Karpas-422 (cell line): ENCODE measurements at places on chromosomes 11 and 22. TPM values are rescaled to one million over a fixed set of nuclear protein-coding genes. Genes with fewer than 3 reads are reported as not detected.

- H3K27me3 ChIP-seq, result no peaks in the 10 kb centered on the region
- H3K4me1 ChIP-seq, result no peaks in the 10 kb centered on the region
- H3K4me3 ChIP-seq, result no peak overlapping the region
- no peaks in the 10 kb centered on the region for H3K36me3 ChIP-seq
- no peak for DNase-seq
- H3K27ac ChIP-seq, result no peak overlapping the region
Observed at GRCh38 chr11:125952559-125952958, 6.7 kb downstream of the VSIG10L2 start.

DNA sequence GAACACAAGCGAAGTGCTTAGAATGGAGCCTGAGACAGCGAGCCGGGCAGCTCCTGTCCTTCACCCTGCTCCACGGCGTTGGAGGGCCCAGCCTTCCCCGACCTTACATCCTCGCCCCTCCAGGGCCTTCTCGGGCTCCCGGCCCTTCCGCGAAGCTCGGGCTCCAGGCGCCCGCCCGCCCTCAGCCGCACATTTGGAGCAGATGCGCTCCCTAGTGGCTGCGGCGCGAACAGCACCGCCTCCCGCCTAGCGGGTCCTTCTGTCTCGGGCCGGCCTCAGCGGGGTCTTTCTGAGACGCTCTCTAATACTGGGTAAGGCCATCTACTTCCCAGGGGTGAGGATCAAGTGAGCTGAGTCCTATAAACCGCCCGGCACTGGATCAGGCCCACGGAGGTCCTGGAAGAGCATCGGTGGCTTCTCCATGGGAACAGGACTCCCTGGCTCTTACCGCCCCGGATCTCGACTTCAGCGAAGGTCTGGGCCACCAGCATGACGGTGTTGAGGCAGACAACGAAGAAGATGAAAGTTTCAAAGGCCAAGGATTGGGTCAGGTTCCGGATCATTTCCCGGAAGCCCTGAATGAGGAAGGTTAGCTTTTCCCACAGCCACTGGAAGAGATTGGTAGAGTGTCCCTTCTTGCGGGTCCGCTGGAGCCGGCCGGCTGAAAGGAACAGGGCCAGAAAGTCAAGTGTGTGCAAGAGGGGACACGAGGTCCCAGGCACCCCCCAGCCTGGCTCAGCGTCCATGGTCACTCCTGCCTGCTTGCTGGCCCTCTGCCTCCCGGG is 3.7 kb downstream of the CATSPER1 start:
- no peak overlapping the region for H3K27ac ChIP-seq
- no peak overlapping the region for H3K4me3 ChIP-seq
- no peaks in the 10 kb centered on the region for H3K4me1 ChIP-seq
- no peaks in the 10 kb centered on the region for H3K27me3 ChIP-seq
- no peaks in the 10 kb centered on the region for H3K36me3 ChIP-seq

- no peaks in the 10 kb centered on the region for H3K27me3 ChIP-seq
- no peak overlapping the region for H3K27ac ChIP-seq
- peaks cover 13% of the 10 kb centered on the region for H3K4me1 ChIP-seq
- no peak overlapping the region for H3K4me3 ChIP-seq
Observed at GRCh38 chr22:17257121-17258001, 38.1 kb upstream of the ADA2 start.

DNA sequence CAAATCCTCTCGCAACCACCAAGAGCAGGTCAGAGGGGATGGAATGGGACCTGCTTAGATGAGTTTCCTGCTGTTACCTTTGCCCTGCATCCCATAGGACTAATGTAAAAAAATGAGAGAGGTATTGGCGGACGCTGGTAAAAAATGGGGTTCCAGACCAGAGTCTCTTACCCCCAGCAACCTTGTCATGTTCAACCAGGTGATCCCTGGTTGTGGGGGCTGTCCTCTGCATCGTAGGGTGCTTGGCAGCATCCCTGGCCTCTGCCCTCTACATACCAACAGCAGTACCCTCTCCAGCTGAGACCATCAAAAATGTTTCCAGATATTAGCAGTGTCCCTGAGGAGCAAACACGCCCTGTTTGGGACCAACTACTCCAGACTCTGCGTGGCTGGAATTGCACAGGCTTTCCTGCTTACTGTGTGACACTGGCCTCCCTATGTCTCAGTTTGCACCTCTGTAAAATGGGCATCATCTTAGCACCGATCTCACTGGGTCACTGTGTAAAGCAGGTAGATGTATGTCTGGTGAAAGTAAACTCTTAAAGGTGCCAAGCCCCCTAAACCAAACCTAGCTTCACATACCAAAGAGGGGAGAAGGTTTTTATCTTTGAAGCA is 1.5 kb downstream of the APOL6 start:
- no peak overlapping the region for H3K27ac ChIP-seq
- peaks cover 31% of the 10 kb centered on the region for H3K4me1 ChIP-seq
- H3K4me3 ChIP-seq, result no peak overlapping the region
- no peak for DNase-seq
- H3K27me3 ChIP-seq, result no peaks in the 10 kb centered on the region
- H3K36me3 ChIP-seq, result no peaks in the 10 kb centered on the region

DNA sequence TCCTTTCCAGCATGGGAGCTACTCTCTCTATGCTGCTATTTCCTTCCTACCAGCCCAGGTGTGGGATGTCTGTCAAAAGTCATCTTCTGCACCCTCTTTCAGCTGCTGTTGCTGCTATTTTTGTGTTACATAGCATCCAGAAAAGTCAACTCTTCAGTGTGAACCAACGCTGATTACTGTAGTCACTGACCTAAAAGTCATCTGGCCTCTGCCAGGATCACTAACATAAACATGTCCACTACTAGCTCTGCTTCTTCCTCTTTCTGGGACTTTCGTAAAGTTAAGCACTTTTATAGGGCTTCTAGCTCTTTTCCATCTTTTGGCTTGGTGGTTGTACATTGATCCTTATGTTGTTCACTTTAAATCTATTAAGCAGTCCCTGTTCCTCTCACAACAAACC is 90.2 kb upstream of the CARD18 start:
- no peaks in the 10 kb centered on the region for H3K36me3 ChIP-seq
- H3K27me3 ChIP-seq, result no peaks in the 10 kb centered on the region
- no peak for DNase-seq
- H3K4me1 ChIP-seq, result no peaks in the 10 kb centered on the region

GRCh38 chr22:36337365-36338130 is 50.2 kb downstream of the MYH9 start:
- no peaks in the 10 kb centered on the region for H3K27me3 ChIP-seq
- peaks cover 33% of the 10 kb centered on the region for H3K36me3 ChIP-seq
- H3K4me3 ChIP-seq, result no peak overlapping the region
- no peak for DNase-seq
- H3K4me1 ChIP-seq, result peaks cover 73% of the 10 kb centered on the region

DNA sequence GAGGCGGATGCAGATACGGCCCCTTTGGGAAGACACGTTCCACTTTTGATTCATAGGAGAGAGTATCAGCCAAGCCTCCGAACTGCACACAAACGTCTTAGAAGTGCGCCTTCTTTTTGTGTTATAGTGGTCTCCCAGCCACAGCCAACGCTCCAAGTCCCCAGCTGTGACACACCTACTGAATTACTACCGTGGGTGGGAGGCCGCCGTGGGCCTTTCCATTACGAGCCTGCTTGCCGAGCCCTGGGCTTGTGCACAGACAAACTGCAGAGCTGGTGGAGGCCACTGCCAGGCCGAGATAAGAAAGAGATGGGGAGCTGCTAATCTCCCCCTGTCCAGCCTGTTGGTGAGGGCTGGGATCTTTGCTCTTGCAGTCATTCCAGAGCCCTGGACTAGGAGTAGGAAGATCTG is 761 bp downstream of the HMBS start:
- no peaks in the 10 kb centered on the region for H3K36me3 ChIP-seq
- H3K27ac ChIP-seq, result peak overlapping the region; percentile 53; the same call in 1 of the 2 replicates
- H3K27me3 ChIP-seq, result no peaks in the 10 kb centered on the region
- peaks cover 10% of the 10 kb centered on the region for H3K4me1 ChIP-seq
- DNase-seq, result no peak
- peak overlapping the region; percentile 82 for H3K4me3 ChIP-seq

GRCh38 chr11:61011950-61012736 is 40.7 kb downstream of the CD6 start:
- H3K27me3 ChIP-seq, result no peaks in the 10 kb centered on the region
- no peaks in the 10 kb centered on the region for H3K4me1 ChIP-seq
- H3K27ac ChIP-seq, result no peak overlapping the region
- no peak for DNase-seq
- no peak overlapping the region for H3K4me3 ChIP-seq

DNA sequence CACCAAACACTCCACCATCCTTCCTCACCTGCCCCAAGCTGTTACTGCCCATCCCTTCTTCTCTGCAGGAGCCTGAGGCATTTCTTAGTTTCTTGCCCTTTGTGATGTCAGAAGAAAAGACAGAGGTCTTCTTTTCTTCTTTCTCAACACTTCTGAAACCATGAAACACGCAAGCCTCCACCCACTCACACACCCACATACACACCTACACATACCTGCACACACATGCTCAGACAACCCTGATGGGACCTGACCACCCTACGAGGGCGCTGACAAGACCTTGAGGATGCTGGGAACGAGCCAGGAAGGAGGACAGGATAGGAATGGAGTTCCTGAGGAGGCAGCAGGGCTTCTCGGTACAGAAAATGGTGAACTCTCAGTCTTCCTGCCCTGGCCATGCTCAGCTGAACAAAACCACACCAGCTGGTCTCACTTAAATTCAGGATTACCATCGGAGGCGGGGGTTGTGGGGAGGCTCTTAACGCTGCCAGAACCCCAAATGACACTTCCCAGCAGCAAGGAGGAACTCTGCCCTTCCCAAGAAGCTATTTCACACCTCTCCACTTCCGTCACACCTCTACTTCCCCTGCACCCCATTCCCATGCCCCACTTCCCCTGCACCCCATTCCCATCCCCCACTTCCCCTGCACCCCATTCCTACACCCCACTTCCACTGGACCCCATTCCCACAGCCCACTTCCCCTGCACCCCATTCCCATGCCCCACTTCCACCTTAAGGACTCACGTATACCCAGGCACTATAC is 41.0 kb downstream of the CSF2RB start:
- H3K27ac ChIP-seq, result no peak overlapping the region
- no peaks in the 10 kb centered on the region for H3K4me1 ChIP-seq
- no peaks in the 10 kb centered on the region for H3K27me3 ChIP-seq
- no peaks in the 10 kb centered on the region for H3K36me3 ChIP-seq
- no peak for DNase-seq
- no peak overlapping the region for H3K4me3 ChIP-seq

DNA sequence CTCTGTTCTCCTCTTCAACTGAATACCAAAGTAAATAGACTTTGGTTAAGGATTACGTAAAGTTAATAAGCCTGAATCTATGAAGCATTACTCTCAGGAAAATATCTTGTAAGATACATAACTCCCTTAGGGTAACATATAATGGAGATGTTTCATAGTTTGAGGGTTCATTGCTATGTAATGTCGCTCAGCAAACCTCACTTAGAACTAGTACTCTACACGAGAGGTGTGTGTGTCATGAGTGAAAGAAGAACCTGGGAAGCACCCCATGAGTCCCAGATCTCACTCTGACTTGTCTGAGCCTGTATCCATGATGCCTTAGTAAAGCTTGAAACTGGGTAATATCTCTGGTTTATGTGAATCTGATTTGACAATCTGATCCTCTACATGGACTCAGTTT is 429.5 kb upstream of the ANO3 start:
- H3K4me1 ChIP-seq, result no peaks in the 10 kb centered on the region
- H3K4me3 ChIP-seq, result no peak overlapping the region
- no peak overlapping the region for H3K27ac ChIP-seq

DNA sequence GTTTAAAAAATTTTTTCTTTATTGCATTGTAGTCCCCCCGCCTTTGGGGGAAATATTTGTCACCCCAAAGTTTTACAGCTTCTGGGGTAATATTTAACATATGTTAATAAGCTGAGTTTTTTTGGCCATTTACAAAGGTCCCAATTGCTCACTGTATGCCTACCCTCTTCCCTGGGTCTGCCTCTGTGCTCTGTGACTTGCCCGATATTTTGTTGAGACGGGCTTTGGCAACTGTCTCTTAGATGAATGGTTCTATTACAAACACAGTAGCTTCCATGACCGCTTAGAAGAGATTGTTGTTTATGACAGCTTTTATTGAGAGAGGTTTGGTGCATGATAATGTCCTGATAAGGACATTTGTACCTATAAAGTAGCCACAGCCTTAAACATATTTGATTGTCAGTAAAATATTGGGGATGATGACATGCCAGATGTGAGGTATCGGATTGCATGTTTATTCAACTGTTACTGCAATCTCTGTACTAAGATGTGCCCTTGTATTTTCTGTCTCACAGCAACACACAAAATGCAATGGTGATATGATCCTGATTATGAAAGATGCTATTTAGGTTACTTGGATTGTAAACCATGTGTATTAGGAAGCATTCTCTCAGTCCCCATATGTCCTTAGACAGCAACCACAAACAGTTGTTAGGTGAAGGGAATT is 103.1 kb downstream of the TEAD1 start:
- no peaks in the 10 kb centered on the region for H3K4me1 ChIP-seq
- DNase-seq, result no peak
- H3K36me3 ChIP-seq, result no peaks in the 10 kb centered on the region
- 0 out of 2 replicates have a peak, but pooled peaks cover 4% of the 10 kb centered on the region for H3K27me3 ChIP-seq

- H3K4me1 ChIP-seq, result peaks cover 7% of the 10 kb centered on the region
- no peaks in the 10 kb centered on the region for H3K36me3 ChIP-seq
- no peak overlapping the region for H3K4me3 ChIP-seq
Observed at GRCh38 chr22:40641269-40641668, 4.8 kb upstream of the MRTFA start.

DNA sequence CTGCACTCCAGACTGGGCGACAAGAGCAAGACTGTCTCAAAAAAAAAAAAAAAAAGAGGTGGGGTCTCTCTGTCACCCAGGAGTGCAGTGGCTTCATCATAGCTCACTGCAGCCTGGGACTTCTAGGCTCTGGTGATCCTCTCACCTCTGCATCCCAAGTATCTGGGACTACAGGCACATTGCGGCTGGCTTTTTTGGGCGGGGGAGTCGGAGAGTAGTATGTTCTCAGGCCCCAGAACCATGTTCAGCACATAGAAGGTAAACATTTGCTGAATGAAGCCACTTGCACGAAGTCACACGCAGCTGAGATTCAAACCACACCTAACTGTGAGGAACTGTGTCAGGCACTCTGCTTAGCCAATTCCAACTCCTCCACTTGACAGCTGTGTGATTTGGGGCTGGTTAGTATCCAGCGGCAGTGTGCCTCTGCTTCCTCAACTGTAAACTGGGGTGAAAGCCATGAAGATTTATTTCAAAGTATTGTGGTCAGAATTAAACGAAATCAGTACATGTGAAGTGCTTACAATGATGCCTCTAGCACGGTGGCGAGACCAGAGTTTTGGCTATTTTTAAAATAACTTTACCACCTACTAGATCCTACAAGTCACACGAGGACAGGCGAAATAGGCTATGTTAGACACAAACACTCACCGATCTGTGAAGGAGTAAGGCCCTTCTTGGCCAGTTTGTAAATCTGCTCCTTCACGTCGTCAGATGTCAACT is 789 bp downstream of the RPS13 start:
- peak; percentile 46 for DNase-seq
- H3K4me1 ChIP-seq, result peaks cover 25% of the 10 kb centered on the region
- peak overlapping the region; percentile 77 for H3K27ac ChIP-seq
- H3K36me3 ChIP-seq, result peaks cover 37% of the 10 kb centered on the region
- peak overlapping the region; percentile 85 for H3K4me3 ChIP-seq

GRCh38 chr11:110367571-110367970 is 62.2 kb upstream of the FDX1 start:
- no peaks in the 10 kb centered on the region for H3K36me3 ChIP-seq
- H3K4me3 ChIP-seq, result no peak overlapping the region
- no peak overlapping the region for H3K27ac ChIP-seq
- peak; percentile 52 for DNase-seq

GDPD4 gene
- not detected in 2 replicates for total RNA-seq

GRAP2 gene
- total RNA-seq, result not detected in 2 replicates

NPTXR gene
- not detected in 2 replicates for total RNA-seq

LRRC4C gene
- total RNA-seq, result not detected in 2 replicates

NRGN gene
- 0.97 TPM in 1 of 2 replicates, not detected in the other for total RNA-seq

ANO1 gene
- not detected in 2 replicates for total RNA-seq
